ENCODE measurements at places on chromosomes 1 and 21. TPM values are rescaled to one million over a fixed set of nuclear protein-coding genes. Genes with fewer than 3 reads are reported as not detected.

The ARHGAP29 gene
- 32.9 TPM for total RNA-seq

DNA sequence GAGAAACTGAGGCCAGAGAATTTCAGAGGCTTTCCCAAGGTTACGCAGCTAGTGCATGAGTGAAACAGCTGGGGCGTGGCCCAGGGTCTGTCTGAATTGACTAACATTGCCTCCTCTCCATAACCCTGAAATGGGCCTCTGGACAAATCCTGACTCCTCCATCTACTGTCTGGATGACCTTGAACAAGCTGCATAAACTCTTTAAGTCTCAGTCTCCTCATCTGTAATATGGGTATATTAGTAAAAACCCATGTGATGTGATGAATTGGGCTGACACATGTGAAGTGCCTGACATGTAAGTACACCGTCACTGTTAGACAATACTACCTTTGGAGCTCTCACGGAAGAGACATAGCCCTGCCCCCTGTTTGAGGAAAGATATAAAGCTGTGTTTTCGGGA lies 12.3 kb upstream of the FGR start:
- no peak for DNase-seq

GRCh38 chr1:12203216-12204007 lies 26.4 kb upstream of the VPS13D start:
- DNase-seq: no peak

DNA sequence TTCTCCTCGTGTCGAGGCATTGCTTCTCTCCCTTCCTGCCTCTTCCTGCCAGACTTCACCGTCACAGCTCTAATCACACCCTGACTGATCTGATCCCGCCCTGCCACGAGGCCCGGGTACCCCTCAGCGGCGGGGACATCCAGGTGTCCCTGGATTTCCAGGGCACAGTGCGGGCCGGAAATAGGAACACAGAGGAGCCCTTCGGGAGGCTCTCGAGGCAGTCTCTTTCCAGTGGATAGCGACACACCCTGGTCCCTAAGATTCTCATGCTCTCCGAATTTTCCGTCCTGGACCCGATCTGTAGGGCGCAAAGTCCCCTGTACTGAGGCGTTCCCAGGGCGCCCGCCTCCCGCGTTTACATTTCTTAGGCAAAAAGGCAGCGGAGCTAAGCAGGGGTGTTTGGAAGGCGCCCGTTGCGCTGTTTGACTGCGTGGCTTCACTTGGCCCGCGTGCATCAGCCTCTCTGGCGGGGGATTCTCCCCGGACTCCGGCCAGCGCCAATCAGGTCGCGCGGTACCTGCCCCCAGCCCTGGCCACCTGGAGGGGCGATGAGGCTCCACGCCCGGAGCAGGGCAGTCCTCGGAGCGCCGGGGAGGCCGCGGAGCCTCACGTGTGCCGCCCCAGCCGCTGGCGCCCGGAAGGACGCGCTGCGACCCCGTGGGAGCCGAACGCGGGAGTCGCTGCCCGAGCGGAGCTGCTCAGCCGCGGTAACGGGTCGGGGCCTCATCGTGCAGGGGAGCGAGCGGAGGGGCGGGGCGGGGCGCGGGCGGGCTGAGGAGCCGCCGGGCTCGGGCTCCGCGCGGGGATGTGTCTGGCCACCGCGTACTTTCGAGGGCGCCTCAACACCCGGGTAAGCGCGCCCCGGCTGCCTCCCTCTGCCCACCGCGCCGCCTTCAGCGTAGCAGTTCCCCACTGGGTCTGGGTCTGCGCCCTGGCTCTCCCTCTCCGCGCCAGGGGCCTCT lies at the start of gene FAM163A:
Gene FAM163A (plus strand): TSS at position 575 of the 962 bp plus-strand sequence. CDS start 69,807 bp downstream, outside the sequence.
- DNase-seq: peak; percentile 81

DNA sequence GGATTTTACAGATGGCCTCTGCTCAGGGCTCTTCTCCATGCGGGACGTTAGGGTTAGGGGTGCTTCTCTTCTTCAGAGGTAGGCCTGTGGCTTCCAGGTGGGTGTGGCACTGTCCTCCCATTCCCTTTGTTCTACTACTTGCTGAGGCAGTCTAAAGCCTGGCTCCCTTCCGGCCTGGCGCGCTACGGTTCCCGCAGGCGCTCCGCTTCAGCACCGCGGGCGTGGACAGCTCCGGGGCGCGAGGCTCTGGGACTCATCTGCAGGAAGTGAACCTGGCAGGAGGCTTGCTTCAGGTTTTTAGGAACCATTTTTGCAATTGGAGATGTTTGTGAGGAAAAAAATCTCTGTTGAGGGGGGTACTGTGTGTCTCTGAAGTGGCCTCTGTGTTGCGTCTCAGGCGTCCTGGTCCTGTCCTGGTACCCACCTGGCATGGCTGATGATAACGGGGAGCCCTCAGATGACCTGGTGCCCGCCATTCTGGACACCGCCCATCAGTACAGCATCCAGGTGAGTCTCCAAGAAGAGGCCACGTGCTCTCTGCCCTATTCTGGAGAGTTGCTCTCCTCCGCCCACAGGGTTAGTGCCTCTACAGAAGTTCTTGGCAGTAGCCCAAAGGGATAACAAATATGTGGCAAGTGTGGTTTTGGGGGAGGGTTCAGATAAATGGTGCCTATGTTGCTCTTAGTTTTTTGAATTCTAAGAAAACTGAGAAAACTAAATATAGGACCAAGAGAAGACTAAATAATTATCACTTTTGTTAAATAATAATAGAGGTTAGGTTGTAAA lies 1.9 kb downstream of the MANEAL start:
- peak; percentile 95 for DNase-seq

The INSRR gene
- 0.17 TPM for total RNA-seq

The CRABP2 gene
- 243 TPM for total RNA-seq

GRCh38 chr1:221227872-221228337 lies 348.7 kb downstream of the HLX start:
- DNase-seq: peak; percentile 43

DNA sequence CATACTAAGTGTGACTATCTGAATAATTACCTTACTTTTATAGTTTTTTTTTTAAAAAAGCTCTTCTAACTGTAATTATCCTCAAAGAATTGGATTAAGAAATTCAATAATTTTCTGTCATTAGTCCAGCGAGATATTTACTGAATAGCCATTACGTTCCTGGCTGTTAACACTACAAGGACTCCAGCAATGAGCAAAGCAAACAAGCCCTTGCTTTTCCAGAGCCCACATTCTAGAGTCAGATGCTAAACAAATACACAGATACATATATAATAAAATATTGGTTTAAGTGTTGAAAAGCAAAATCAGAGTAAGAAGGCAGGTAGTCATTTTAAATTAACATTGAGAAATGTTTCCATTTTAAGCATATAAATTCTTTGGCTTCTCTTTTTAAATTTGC lies 118.4 kb downstream of the ATF6 start:
- DNase-seq: no peak

DNA sequence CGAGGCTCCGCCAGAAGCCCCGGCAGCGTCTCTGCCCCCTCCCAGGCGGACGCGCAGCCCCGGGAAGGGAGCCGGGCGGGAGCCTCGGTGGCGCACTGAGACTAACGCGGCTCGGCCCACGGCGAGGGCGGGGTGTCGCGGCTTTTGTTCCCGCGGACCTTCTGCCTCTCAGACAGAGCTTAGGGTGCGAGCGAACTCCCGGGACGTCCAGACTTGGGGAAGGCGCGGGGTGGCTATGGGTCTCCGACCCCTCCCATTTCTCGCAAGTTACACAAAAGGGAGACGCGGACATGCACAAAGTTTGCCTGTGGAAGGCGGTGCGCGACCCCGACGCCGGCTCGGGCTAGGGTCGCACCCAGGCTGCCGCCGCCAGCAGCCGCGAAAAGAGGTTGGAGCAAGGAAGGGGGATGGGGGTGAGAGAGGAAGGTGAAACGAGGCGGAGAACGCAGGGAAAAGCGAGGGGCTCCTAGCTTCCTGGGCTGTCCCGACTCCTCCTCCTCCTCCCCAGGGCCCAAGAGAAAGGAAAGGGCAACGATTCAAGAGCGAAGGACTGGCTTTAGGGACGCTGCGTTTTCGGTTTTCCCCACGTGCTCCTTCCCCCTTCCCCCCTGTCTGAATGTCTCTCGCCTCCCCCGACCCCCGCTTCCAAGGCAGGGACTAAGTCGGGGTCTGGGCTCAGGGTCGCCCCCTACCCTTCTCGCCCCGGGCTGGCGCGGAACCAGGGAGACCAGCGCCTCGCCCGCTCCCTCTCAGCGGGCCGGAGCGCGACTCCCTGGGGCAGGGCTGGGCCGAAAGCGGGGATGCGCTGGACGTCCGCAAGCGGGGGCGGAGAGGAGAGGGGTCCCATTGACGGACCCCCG lies 729 bp downstream of the APP start:
- DNase-seq: peak; percentile 81

DNA sequence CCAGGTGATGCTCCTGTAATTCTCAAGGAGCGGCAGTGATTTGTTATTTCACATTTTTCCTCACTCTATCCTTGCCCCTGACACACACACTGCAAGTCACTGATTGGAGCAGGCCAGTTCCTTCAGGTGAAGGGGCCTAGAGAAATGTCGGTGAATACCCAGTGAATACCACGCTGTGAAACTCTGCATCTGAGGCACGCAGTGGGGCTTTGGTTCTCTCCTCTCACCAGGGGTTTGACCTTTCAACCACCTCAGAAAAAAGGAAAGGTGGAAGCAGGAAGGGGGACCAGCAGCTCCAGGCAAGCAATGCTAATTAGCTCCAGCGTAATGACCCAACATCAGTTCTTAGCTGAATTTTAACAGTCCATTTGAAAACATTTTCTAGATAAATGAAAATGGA lies 532 bp upstream of the FAM177B start:
- peak; percentile 86 for DNase-seq

DNA sequence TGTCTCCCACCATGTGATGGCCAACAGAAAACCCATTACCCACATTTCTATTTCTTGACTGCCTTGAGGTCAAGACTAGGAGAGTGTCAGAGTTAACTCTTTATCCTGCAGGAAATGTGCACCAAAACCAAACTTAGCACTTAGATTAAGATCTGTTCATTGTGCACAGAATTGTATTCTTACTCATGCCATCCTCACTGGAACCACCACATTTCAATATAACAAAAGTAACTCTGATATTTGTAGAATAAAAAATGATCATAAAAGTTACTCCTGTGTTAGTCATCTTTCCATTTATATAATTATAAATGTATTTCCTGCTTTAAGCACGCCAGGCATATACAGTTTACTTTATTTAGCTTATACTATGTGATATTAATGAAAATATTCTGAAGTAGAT lies 193.0 kb upstream of the DPYD start:
- DNase-seq: no peak

DNA sequence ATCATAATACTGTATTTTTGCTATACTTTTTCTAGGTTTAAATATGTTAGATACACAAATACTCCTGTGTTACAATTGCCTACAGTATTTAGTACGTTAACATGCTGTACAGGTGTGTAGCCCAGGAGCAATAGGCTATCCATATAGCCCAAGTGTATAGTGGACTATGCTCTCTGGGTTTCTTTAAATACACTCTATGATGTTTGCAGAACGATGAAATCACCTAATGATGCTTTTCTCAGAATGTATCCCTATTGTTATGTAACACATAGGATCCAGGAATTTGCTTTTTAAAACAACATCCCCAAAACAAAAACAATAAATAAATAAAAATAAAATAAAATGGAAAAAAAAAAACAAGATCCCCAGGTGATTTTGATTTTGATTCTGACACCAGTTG lies 18.1 kb upstream of the RBM15 start:
- DNase-seq: no peak

DNA sequence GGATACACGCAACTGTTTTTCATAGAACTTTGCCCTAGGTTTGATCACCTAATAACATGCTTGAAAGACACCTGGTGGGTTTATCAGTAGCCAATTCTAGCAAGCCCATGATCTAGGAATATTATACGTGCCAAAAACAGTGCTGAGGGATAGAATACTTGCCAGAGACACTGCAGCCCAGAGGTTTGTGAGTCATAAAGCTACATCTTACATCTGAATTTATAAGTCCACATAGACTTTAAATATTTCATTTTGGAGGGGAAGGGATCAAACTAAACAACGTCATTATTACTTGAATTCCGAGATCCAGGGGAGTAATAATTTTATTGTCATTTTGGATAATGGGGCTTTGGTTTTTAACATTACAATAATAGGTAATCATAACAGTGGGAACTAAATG lies 31.7 kb downstream of the RGL1 start:
- DNase-seq: no peak

DNA sequence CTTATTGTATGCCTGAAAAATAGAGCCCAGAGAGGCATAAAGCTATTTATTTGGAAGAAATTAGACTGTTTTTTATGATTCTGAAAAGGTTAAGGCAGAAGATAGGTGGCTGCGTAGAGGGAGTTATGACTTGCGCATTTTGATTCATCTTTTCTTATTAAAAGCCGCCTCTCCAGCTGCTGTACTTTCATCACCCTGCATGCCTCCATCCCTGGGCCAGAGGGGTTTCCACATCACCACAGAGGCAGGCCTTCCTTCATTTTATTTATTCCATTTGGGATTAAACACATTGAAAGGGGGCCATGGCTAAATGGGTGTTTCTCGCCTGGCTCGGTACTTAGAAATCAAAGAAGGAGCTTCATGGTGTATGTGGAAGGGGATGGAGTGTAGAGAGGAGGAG lies 14.6 kb upstream of the RGS8 start:
- no peak for DNase-seq

DNA sequence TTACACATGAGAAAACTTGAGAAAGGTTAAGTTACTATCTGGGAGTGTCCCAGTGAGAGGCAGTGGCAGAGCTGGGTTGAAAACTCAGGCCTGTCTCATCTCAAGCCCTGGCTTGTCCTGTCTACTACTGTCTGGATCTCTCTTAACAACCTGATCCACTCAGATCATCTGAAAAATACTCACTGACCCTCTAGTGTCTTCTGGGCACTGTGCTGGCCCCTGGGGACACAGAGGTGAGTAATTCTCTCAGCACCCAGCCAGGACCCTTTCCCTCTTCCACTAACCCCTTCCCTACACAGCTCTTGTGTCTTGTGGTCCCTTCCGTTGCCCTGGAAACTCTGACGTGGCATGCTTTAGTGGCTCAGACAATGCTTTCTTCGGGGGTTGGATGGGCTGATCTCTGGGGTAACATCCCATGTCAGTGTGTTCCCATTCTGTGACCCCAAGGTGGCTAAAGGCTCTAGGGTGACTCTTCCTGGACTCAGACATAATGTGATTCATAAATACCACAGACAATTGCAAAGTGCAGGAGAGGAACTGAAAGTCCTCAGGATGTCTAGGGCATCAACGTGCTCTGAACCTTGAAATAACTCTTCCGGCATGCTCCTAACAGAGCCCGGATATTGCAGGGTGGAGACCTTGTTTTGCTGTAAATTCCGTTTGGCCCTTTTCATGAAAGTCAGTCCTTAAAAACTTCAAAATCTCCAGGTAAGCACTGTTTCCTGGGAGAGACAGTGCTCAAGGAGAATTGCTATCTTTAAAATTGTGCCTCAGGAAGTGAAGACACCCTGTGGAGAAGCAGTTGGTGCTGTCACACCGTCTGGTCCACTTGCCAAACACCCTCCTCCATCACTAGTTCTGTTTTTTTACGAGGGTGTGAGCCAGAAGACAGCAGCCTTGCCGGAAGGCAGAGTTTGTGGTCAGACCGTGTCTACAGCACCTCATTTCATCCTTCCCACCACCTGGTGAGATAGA lies 4.0 kb downstream of the SHISAL2A start:
- DNase-seq: no peak

DNA sequence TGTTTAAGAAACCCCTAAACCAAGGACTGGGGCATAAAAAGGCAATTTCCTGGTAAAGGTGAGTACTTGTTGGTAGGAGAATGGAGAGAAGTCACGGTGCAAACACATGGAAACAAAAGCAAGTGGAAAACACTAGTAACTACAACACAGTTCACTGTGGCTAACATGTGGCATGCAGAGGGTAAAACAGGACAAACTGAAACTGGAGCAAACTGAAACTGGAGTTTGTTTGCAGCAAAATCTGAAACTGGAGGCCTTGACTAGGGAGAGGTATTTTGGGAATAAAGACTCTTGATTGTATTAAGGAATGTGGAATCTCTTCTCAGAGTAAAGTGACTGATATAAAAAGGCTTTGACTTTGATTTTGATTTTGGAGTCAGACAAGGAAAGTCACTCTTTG lies 376.3 kb upstream of the PRMT6 start:
- DNase-seq: no peak

The CYP4Z1 gene
- 0.31 TPM for total RNA-seq

The ANKRD45 gene
- total RNA-seq: 1.6 TPM

Data from endodermal cell (in vitro differentiated cells).